Activated gamma-delta T cell (primary cell): ENCODE measurements at places on chromosomes 3 and 15.

DNA sequence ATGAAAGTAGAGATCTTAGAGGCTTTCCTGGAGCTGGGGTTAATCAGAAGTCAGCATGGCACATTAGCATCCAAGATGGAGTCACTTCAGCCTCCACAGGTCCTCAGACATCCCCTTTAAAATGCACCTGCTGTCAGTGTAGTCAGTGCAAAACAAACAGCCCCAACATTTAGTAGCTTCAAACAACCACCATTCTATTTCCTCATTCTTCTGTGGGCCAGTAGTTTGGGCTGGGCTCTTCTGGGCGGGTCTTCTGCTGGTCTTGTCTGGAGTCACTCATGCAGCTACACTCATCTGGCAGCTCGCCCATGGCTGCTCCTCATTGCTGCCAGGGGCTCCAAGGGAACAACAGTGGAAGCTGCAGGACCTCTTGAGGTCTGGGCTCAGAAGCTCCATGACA, 99.9 kb downstream of the TLE3 start:
- no peak for DNase-seq

GRCh38 chr3:136621628-136622027, 130.6 kb downstream of the STAG1 start:
- no peak for DNase-seq

DNA sequence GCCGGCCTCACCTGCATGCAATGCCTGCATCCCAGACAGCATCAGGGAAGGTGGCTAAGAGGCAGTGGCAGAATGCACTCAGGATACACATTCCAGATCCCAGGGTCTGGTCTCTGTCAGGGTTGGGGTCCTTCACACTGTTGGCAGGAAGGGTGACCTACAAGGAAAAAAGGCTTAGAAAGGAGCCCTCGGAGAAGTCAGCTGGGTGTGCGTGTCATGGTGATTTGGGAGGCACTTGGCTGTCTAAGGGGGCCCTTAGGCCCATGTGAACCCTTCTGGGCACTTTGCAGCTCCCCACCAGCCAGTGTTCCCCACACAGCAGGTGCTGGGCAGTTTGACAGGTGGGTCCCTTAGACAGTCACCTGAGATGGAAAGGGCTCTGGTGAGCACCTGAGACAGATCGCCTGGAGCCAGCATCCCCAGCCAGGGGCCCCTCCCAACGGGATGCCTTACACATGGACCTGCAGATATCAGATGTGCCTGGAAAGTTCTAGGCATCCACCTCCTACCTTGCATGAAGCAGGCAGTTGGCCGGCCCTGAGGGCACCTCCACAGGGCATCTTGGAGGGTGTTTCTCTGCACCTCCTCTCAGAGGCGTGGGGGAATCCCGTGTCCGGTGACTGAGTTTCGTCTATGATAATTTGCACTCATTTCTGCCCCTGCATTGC, 131.6 kb downstream of the LRRK1 start:
- DNase-seq: no peak

DNA sequence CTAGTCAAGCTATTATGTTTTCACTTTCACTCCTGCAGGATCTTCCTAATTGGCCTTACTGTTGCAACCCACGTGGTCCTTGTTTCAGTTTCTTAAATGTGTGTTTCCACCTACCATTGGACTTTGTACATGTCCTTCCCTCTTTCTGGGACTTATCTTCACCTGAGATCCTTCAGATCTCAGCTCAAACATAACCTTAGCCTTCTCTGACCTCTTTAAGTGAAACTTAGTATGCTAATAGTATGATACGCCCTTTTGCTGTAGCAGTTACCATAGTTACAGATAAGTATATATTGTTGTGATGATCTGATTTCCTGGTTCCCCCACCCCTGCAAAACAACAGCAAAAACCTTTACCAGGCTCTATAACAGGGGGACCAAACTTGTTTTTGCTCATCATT, 35.2 kb downstream of the U2SURP start:
- DNase-seq: no peak

DNA sequence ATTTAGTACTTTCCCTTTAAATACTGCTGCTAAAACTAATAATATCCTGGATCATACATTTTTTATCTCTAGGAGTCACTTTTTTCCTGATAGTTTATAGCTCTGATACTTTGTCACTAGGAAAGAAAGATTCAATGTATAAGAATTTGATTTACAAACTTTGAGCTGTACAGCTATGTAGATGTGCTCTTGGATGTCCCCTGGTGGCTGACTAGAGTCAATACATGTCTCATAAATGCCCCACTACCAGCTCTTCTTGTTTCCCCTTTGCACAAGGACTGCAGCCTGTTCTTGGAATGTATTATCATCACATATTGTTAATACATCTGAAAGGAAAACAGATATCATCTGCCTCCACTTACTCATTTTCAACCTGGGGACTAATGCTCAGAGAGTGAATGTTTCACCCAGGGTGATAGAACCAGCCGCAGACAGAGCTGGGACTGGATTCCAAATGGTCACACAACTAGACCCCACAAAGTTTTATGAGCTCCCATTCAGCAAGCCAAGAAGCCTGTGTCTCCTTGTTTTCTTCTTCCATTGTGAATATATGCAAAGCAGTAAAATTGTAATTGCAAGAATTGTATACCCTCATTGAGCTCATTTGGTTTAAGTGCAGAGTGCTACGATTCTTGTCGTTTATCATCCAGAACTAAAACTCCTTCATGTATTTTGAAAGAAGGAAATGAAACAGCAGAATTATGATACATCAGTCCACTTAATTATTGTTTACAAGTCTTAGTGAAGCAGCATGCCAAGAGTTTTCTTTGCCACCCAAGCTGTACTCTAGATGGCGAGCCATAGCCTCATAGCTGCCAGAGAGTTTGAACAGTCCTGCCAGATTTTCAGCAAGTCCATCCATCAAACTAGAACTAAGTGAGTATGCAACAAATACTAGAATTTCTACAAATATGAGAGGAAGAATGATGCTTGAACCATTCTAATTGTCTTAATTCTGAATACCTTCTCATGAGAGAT, 261.6 kb upstream of the LMCD1 start:
- no peak for DNase-seq

DNA sequence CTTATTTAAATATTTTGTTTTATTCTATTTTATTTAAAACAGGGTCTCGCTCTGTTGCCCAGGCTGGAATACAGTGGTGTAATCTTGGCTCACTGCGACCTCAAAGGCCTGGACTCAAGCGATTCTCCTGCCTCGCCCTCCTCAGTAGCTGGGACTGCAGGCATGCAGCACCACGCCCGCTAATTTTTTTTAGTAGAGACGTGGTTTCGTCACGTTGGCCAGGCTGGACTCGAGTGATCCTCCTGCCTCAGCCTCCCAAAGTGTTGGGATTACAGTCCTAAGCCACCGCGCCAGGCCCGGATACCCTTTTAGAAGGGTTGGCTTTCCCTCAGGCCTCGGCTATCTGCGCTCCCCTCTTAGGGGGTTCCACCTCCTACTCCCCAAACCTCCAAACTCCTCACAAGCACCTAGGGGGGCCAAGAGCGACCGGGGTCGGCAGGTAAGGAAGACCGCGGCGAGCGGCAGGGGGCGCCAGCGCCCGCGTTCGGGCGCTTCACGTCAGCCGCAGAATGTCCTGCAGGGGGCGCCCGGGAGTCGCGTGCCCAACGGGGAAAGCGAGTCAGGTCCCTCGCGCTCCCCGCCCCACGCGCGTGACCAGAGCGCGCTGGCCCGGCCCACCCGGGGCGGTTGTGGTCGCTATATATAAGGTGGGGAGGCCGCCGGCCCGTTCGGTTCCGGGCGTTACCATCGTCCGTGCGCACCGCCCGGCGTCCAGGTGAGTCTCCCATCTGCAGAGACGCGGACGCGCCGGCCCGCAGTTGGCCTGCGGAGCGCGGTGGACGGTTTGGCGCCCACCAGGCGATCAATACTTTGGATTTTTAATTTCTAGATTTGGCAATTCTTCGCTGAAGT, 51.8 kb upstream of the GATM start:
- peak; percentile 74 for DNase-seq

- DNase-seq: no peak
Observed at GRCh38 chr3:57298041-57298440, 5.6 kb upstream of the ASB14 start.

GRCh38 chr3:57691411-57692132, 1.3 kb downstream of the DENND6A start:
- DNase-seq: no peak

GRCh38 chr3:124351430-124352148, 359.7 kb upstream of the ROPN1 start:
- no peak for DNase-seq

GRCh38 chr3:78754066-78754743, 1013.6 kb downstream of the ROBO1 start:
- DNase-seq: no peak

GRCh38 chr15:31267161-31268107, 59.2 kb upstream of the KLF13 start:
- DNase-seq: no peak

DNA sequence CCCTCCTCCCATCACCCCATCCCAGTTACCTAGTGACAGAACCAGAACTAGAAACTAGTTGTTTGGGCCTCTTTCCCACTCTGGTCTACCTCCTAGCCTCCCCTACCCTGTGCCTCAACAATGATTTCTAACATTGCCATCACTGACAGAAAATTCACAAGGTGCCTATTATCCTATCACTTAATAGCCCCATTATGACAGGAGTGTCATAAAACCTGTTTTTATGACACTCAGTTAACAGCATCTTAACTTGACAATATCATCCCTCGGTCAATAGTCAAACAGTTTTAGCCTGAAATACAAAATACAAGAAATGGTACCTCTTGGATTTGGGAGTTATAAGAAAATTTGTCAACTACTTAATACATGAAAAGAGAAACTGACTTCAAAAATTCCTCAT, 46.5 kb downstream of the ULK4 start:
- DNase-seq: no peak

DNA sequence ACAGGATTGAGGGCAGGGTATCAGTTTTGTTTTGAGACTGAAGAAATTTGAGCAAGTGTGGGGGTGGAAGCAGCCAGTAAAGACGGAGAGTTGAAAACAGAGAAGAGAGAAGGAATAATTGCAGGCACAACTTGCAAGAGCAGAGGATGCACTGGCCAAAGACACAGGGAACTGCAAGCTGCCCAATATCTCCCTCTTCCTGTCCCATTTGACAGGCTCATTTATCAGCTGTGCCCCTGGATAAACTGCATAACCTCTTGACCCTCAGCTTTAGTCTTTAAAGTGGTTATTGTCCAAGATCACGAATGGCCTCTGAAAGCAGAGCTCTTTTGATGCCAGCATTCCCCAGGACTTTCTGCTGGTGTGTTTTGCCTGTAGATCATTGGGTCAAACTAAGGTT, 5.0 kb upstream of the RAMAC start:
- no peak for DNase-seq

GRCh38 chr3:17030438-17030837, 145.7 kb downstream of the PLCL2 start:
- DNase-seq: no peak

GRCh38 chr15:72242775-72243370, 11.9 kb upstream of the PKM start:
- no peak for DNase-seq

- DNase-seq: no peak
Observed at GRCh38 chr3:28867836-28868235, 413.0 kb upstream of the RBMS3 start.

- DNase-seq: no peak
Observed at GRCh38 chr3:50124052-50124799, 30.9 kb upstream of the SEMA3F start.

DNA sequence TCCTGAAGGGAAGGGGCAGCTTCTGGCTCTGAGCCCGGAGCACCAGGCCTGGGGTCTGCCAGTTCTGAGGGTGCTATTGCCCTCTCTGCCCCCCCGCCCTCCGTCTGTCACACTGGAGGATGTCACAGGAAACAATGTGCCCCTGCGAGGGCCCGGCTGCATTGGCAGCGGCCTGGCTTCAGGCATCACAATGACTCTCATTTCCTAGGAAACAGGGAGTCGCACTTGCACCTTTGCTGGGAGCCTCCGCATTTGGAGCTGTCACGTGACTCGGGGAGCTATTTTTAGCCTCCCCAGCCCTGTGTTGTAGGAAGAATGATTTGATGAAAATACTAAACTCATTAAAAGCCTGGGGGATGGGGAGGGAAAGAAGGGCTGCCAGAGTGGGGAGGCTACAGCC, 518.9 kb downstream of the SHQ1 start:
- no peak for DNase-seq

GRCh38 chr15:47819158-47819557, 101.9 kb downstream of the SEMA6D start:
- no peak for DNase-seq

GRCh38 chr3:45318689-45319088, 69.7 kb upstream of the LARS2 start:
- no peak for DNase-seq

- no peak for DNase-seq
Observed at GRCh38 chr3:182041668-182042291, 330.1 kb downstream of the SOX2 start.

DNA sequence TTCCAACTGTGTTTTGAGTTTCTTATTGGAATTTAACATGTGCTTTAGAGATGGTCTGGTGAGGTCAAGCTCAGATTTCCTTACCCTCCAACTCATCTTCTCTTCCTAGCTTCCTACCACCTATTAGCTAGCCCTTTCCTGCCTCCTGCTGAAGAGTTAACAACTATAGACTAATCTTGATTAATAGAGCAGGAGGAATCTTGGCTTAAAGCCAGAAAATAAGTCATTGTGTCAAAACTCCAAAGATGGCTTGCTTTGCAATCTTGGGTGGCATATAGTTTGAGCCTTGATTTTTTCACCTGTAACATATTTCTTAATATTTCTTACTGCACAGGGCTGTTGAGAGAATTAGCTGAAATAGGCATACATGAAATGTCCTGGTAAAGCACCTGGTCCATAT, 27.3 kb downstream of the BCL2L10 start:
- DNase-seq: no peak

DNA sequence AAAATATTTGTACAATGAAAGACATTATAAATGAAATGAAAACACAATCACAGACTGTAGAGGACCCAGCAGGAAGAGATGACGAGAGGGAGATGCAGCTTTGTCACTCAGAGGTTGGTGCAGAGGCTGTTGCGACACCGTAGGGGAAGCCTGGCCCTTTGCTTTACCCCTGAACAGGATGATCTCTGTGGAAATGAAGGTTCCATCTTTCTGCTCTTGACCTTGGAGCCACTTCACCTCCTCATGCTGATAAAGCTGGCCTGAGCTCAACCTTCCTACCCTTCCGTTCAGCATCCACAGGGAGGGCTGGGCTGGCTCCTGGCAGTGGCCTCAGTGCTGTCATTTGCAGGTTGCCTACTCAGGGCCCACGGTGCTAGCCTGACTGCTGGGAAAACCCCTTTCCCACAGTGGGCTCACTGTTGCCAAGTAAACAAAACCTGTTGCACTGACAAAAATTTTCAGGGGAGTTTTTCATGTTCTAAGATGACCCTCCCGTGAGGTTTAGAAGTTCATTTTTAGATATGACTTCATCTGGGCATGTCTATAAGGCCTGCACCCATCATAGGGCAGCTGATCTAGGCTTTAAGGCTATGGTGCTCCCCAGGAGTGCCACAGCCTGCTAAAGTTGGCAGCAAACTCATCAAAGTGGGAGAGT, 3.0 kb upstream of the CD80 start:
- no peak for DNase-seq
